Calu3 (cell line): ENCODE measurements at places on chromosomes 1 and 21.

GRCh38 chr21:39073717-39074116, 109.5 kb downstream of the PSMG1 start:
- DNase-seq, result no peak

- DNase-seq, result peak; percentile 14
Observed at GRCh38 chr1:67052741-67053534, 1.0 kb downstream of the SLC35D1 start.

GRCh38 chr1:53573522-53573921, 114.3 kb downstream of the DMRTB1 start:
- no peak for DNase-seq

- DNase-seq, result no peak
Observed at GRCh38 chr1:36300526-36300925, 5.6 kb upstream of the SH3D21 start.

DNA sequence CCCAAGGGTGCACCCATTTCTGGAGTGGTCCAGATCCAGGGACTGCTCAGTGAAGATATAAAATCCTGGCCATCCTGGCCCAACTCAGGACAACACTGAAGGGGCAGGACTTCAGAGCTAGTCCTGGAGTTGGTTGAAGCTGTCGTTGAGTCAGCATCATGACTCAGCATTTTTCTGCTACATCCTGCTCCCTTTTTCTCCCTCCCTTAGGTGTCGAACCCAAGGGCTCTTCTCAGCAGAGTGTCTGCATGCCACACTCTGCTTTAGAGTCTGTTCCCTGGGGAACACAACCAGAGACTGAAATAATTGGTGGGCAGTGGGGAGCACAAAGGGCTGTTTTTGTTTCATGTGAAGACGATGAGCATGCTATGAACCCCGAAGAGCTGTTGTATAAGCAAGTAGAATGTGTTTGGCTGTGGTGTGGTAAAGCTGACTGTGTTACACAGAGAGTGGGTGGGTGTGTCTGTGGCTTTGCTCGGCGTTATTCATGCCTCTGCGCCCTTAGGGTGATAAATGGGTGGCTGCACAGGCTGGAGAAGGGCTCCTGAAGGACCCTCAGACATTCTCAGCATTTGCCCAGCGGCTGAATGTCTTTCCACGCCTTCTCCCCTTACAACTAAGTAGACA, 167.2 kb downstream of the CYYR1 start:
- peak; percentile 11 for DNase-seq

DNA sequence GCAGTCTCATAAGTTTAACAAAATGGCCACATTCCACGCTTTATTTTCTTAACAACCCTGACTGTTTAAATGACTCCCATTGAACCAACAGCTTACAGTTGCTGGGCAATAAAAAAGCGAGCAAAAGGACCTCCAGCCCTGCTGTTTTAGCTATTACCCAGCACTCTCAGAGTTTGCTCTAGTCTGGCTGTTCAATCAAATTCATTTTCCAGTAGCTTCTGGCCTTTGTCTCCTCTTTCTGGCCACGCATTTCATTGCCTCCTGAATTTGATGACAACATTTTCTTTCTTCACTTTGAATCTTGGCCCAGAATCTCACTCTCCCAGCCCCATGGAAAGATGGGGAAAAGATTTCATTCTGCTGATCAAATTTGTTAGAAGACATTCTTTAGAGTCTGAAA, 44.1 kb upstream of the DOCK7 start:
- DNase-seq, result no peak

GRCh38 chr1:2383576-2383975, 7.8 kb downstream of the MORN1 start:
- no peak for DNase-seq

- no peak for DNase-seq
Observed at GRCh38 chr1:232624546-232625281, 5.2 kb downstream of the SIPA1L2 start.

DNA sequence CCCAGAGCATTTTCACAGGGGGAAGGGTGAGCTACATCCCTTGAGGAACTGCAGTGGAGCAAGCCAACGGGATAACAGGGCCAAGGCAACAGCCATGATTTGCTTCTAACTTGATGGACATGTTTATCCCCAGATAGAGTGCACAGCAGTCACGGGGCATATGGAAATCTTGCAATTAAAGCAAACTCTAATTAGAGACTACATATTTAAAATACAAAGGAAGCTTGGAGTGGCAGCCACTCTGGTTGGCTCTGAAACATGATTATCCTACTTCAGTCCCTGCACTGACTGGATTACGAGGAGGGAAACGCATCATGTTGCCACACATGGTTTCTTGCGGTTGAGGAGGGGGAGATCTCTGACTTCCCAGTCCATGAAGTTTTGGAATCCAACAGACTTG, 60.8 kb downstream of the BEND5 start:
- DNase-seq, result no peak

DNA sequence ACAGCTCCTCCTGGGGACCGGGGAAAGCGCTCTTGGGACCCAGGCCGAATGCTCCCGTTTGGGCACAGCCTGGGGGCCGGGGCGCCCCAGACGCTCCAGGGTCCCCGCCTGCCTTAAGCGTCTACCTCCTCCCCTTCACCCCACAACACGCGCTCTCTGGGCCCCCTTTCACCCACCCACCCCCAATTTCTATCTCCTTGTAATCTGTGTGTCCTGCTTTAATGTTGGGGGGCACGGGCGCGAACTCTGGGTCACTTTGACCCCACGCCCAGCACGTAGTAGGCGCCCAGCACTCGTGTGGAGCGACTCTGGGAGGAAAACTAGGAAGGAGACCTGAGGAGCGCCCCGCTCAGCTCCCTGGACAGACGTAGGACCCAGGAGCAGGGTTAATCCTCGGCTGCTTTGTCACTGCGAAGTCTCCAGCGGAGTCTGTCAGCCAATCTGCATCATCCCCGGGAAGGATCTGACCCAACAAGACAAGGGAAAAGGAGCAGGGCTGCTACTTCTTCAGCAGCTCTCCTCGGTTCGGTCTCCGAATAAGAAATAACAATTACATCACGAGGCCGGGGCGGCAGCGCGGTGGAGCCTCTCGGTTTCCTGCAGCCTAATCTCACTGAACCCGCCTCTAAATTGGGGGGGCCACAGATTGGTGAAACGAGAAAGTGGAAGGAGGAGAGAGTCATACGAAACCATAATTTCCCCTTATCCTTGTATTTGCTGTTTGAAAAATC, 757 bp upstream of the NRIP1 start:
- peak; percentile 46 for DNase-seq

DNA sequence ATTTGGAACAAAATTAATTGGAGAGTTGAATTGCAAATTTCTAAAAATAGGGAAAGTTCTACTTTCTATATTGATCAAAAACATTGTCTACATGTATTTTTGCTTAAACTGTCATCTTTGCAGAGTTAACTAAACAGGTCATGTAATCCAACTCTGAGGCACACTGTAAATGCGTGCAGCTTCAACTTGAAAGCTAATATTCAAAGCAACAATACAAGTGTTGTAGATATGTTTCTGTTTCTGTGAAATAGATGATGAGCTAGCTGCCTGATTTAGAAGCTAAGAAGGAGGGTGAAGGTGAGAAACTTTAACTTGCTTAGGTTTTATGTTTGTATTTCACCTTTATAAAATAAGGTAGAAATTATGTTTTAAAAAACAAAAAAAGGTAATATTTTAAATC, 77.2 kb downstream of the IVNS1ABP start:
- no peak for DNase-seq

DNA sequence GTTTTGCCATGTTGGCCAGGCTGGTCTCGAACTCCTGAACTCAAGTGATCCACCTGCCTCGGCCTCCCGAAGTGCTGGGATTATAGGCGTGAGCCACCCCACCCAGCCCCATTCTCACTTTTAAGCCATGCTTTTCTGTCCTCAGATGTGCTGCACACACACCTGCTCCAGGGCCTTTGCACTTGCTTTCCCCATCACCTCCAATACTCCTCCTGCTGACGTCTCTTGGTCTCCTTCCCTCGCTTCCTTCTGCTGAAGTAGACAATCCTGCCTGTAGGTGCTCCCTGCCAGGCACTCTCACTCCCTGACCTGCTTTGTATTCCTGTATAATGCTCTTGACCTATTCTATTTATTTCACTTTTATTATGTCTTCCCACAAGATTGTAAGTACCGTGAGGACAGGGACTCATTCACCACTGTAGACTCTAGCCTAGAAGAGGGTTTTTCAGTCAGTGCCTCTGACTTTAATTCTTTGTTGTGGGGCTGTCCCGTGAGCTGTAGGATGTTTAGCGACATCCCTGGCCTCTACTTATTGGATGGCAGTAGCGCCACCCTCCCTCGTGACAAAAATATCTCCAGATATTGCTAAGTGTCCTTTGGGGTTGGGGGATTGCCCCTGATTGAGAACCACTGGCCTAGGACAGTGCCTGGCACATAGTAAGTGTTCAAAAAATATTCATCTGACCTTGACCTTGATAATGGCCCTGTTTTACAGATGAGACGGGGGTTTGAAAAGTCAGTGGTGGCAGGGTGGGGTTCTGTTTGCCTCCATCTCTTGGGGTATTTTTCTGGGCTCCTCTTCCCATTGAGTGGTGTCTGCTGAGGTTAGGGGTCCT, 4.6 kb downstream of the TNFRSF1B start:
- no peak for DNase-seq

GRCh38 chr1:23369335-23370013, at the start of gene ZNF436:
ZNF436 (minus strand) TSS chr1:23369836; CDS start chr1:23368005, 1,831 bp downstream.
- DNase-seq, result peak; percentile 31

- no peak for DNase-seq
Observed at GRCh38 chr1:215502081-215502480, 65.0 kb upstream of the KCTD3 start.

- DNase-seq, result peak; percentile 55
Observed at GRCh38 chr1:181141431-181141910, 53.0 kb downstream of the IER5 start.

DNA sequence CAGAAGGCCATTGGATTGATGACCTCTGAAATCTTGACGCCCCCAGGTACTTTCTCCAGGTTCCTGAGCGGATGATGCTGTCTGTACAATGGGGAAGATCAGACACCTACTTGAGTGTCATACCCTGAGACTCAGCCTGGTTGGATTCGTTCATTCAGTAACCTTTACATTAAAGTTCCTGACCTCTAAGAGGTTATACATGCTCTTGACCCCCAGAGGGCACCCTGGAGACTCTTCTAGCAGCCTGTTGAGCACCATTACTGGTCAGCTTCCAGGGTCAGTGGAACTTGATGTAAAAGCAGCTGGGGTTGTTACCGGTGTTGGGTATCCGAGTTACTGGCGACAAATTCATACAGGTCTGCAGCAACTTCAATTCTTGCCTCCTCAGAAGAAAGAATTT, 114.3 kb upstream of the ZNF678 start:
- DNase-seq, result peak; percentile 45
